GM04503 (cell line): ENCODE measurements at places on chromosomes 5 and 9.

- DNase-seq, result no peak
These were observed 23.1 kb downstream of the IQGAP2 start for GRCh38 chr5:76425928-76426804.

DNA sequence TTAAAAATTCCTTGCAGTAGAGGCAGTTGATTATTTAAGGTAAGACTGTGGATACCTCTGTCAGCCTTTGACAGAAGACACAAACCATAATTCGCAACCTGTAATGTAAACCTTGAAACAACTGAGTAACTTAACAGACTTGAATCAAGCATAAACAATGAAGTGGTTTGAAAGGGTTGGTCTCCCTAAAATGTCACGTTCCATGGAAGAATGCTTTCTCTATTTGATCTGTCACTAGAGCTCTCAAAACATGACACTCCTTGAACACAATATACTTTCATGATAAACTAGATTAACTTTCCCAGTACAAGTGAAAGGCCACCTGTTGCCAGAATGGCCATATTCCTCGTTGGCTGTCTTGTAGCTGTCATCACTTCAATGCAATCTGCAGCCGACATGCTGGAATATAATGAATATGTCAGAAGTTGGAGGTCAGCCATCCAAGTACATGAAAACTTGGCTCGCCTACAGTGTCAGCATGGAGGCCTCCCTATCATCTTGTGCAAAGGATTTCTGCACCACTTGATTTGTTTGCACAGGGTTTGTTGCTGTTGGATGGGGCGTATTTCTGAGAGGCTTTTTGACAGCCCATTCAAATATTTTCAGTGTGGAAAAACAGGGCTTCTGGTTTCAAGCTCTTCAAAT, 228.0 kb downstream of the TLE4 start:
- no peak for DNase-seq

DNA sequence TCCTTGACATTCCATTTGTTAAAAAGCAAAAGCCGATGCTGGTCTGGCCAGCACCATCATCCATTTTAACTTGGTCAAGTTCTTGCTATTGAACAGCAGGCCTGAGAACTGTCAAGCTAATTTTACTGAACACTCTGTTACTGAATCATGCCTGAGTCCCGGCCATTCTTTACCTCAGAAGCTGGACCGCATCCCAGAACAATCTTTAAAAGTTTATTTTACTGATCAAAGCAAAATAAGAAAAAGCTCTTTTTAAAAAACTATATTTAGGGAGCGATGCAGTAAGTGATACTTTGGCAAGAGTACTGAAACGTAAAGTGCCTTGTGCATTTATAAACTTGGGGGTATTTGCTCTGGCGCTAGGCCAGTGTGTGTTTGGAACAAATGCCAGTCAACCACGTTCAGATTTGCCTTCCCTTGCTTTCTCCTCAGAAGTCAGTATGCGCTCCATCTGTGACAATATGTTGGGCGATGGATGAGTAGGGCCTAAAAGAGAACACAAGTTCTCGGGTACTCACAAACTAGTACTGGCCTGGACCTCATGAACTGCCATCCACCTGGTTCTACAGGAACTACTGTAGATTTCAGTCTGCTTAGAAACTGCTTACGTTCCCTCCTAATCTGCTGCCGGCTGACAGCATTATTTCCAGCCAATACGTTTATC, 161.9 kb downstream of the MAPKAP1 start:
- no peak for DNase-seq

DNA sequence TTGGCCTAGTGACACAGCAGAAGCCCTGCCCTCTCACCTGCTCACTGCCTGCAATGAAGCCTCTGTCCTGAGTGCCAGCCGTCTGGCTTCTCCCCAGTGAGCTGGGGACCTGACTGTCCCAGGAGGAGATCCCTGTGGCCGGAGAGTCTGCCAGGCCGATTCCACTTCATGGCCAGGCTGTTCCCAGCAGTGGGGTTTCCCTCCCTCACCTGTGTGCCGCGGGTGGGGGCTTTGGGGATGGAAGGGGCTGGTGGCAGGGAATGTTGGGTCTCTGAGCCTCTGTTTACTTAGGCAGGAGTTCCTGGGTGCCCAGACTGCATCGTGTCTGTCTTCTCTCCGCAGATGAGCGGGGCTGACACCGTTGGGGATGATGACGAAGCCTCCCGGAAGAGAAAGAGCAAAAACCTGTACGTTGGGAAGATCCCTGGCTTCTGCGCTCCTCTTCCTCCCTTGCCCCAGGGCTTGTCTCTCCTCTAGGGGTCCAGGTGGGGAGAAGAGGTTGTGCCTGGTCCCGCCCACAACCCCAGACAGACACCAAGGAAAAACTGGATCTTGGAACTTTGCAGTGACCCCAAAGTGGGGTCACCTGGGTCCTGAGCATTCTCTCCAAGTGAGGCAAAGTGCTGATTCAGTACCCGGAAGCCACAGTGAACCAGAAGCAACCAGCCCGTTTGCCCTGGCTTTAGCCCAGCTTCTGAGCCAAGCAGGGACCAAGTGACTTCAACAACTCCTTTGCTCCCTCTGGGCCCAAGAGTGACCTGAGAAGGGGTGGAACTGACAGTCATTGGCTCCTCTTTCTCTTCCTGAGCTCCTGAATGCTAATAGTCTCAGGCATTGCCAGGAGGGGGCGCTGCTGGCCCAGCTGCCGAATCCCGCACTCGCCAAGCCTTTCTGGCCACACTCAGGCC, 127.7 kb downstream of the RGS3 start:
- DNase-seq, result no peak

- DNase-seq, result no peak
These were observed 73.5 kb upstream of the ANKRD55 start for GRCh38 chr5:56306433-56307150.

- no peak for DNase-seq
These were observed 158.3 kb upstream of the CCDC152 start for GRCh38 chr5:42598311-42598710.

GRCh38 chr9:136700959-136701667, 11.3 kb upstream of the DIPK1B start:
- no peak for DNase-seq

DNA sequence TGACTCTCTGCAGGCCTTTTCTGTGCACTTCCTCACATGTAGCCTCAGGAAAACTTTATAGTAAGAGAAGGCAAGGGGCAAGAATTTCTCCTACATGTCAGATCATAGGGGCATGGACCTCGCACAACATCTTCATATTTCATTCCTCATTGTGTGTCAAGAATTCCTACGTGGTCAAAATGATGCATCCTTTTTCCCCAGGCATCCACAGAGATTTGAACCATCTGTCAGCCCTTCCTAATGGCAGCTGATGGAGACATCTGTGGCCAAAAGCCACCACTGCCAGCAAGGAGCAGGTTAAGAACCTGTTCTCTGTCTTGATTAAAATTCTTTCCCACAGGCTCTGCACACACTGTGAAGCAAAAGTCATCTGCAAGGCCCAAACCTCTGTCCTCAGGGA, 42.5 kb downstream of the MFAP3 start:
- no peak for DNase-seq

DNA sequence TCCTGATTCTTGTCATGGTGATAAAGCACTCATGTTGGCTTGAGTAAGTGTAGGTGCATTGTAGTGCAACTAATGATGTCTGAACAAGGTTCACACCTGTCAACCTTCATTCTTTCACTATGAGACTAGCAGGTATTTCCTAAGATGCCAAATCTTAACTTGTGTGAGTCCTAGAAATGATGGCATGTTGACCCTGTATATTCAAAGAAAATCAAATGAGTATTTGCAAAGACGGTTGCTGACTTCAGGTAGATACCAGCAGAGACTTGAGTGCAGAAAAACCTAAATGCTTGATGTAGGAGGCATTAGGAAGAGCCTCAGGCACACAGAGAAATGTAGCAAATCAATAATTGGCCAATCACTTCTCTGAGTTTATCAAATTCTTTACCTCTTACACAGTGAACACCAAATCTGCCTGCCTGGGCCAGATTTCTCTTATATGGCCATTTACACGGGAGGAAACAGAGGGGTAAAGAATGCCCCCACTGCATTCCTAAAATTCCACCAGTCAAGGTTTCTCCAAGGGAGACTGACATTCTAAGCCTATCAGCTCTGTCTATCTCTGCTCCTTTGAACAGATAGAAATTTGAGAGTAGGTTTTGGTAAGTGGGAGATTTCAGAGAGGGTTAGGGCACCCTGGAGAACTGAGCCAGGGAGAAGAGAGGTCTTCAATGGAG, 488.6 kb upstream of the WWC1 start:
- no peak for DNase-seq

GRCh38 chr9:36320466-36320865, 62.2 kb upstream of the GNE start:
- DNase-seq, result no peak
